RPMI8226 (cell line): ENCODE measurements at places on chromosomes 5 and 9.

GRCh38 chr5:133051542-133052316, at the start of gene HSPA4:
Gene HSPA4, plus strand, starts transcription at chr5:133052013. Its CDS starts 238 bp downstream, at chr5:133052251.
- DNase-seq = peak; percentile 99

- no peak for DNase-seq
These were observed 53.1 kb downstream of the RETREG1 start for GRCh38 chr5:16563686-16564085.

DNA sequence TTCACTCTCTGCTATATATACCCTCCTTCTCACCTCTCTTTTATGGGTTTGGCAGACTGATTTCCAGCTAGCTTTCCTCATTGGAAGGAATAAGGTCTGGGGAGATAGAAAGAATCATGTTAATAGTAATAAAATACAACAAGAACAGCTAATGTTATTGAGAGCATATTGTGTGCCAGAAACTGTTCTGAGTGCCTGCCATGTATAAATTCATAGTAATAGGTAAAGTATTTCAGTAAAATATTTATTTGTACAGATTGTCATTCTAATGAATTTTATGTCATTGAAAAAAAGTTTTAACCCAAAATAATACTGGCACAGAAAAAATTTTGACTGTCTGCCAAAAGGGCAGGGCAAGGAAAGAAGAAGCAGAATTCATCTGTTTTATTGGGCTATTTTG, 834.9 kb upstream of the ZNF608 start:
- no peak for DNase-seq

DNA sequence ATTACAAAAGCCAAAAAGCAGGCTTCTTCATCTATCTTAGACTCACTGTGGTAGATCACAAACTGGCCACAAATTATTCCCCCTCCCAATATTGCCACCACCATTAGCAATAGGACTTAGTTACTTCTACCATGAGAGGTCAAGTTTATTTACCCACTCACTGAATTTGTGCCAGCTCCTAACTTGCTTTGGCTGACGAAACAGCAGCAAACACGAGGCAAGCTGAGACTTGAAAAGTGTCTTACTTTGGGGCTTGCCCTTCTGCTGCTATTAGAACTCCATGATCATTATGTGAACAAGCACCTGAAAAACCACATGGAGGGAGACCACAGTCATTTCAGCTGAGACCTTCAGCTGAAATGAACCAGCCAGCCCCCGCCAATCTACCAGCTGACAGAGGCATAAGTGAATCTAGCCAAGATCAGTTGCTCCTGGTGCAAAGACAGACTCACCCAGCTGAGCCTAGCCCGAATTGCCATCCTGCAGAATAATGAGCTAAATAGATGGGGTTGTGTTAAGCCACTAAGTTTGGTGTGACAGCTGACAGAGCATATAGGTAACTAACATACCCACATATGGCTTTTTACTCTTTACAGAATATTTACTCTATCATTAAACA, 5.7 kb downstream of the WDR41 start:
- DNase-seq = no peak

GRCh38 chr9:123044586-123044985, 11.1 kb downstream of the GPR21 start:
- DNase-seq = no peak

GRCh38 chr5:139272471-139273321, 20.8 kb upstream of the MATR3 start:
- peak; percentile 70 for DNase-seq

GRCh38 chr5:176716320-176716719, 69.0 kb downstream of the TSPAN17 start:
- DNase-seq = no peak

DNA sequence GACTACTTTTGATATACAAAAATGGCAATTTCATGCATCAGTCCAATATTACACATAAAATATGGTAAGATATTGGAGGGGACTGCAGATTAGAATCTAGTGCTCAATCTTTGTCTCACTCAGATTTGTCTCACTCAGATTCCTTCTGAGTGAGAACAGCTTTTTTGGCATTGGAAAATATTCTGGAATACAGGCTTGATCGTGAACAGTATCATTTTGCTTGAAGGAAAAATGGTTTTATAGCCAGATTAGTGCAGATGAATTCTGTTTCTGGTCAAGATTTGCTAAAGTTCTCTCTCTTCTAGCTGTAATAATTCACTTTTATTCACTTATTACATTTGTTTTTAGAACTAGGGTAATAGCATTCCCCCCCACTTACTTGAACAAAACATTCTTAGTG, 51.2 kb downstream of the MAN2A1 start:
- DNase-seq = no peak

GRCh38 chr9:85703398-85703797, 38.4 kb downstream of the AGTPBP1 start:
- DNase-seq = no peak

GRCh38 chr5:114953565-114953964, 216.1 kb downstream of the TRIM36 start:
- no peak for DNase-seq

- no peak for DNase-seq
These were observed 82.9 kb downstream of the CACNA1B start for GRCh38 chr9:137960496-137960895.
